Adipocyte (in vitro differentiated cells): ENCODE measurements at places on chromosomes 6 and 20.

- DNase-seq: peak; percentile 66
These were observed 223.7 kb downstream of the GMDS start for GRCh38 chr6:2021713-2022125.

- DNase-seq: no peak
These were observed 245.2 kb downstream of the PHACTR1 start for GRCh38 chr6:12961761-12962160.

GRCh38 chr20:61806314-61806713 is 259.4 kb downstream of the TAF4 start:
- DNase-seq: no peak

GRCh38 chr6:34606477-34607265 is 50.5 kb upstream of the SPDEF start:
- DNase-seq: no peak

DNA sequence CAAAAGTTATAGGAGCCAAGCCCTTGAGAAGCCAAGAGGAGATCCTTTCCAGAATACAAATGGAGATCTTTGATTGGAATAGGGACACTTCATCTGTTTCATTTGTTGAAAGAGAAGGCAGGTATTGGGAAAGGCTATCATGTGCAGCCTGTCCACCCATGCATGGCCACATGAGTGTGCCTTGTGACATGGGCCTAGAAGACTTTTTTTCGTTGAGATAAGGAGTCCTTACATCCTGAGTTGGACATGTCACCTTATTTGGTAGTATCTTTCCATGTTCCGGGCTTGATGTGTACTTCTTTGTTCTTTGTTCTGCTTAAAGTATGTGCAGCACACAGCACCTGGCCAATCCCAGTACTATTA is 42.1 kb upstream of the SYNCRIP start:
- DNase-seq: no peak

DNA sequence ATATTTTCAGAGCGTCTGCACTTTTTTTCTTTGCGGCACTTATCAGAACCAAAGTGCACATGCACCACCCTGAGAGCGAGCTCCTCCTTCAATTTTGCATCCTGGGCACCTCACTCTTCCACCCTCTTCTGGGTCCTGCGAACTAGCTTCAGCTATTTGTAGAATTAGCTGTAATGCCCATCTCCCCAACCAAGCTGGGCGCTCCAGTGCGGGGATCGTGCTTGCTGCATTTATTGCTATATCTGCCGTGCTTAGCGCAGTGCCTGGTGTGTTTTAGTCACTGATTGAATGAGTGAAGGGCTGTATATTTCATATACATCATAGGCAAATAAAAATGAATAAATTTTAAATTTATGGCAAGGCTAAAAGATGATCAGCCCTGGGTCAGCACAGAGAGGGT is 75.8 kb downstream of the KCNB1 start:
- no peak for DNase-seq

- DNase-seq: no peak
These were observed 3.4 kb downstream of the BMP7 start for GRCh38 chr20:57262784-57263609.
